ENCODE measurements at places on chromosomes 7 and 10. TPM values are rescaled to one million over a fixed set of nuclear protein-coding genes. Genes with fewer than 3 reads are reported as not detected.

DNA sequence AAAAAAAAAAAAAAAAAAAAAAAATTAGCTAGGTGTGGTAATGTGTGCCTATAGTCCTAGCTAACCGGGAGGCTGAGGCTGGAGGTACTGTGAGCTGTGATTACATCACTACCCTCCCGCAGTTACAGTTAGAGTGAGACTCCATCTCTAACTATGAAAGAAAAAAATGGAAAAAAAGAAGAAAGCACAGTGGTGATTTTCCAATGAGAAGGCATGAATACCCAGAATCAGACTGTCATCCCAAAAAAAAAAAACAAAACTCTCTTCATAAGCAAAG lies 269.9 kb upstream of the MKLN1 start:
- peaks cover 9% of the 10 kb centered on the region for H3K36me3 ChIP-seq
- peak overlapping the region; percentile 33 for H3K27ac ChIP-seq
- no peak overlapping the region for H3K4me3 ChIP-seq
- H3K27me3 ChIP-seq: no peaks in the 10 kb centered on the region
- no peak for DNase-seq

Gene TMEM270
- total RNA-seq: not detected

GRCh38 chr7:12281038-12281437 lies 69.9 kb downstream of the TMEM106B start:
- H3K4me3 ChIP-seq: no peak overlapping the region
- H3K27me3 ChIP-seq: no peaks in the 10 kb centered on the region
- H3K36me3 ChIP-seq: no peaks in the 10 kb centered on the region
- DNase-seq: no peak
- H3K4me1 ChIP-seq: no peaks in the 10 kb centered on the region

GRCh38 chr10:49292565-49293207 lies 6.3 kb upstream of the C10orf71 start:
- H3K27me3 ChIP-seq: peaks cover 38% of the 10 kb centered on the region
- H3K4me1 ChIP-seq: no peaks in the 10 kb centered on the region
- no peak for DNase-seq
- no peak overlapping the region for H3K27ac ChIP-seq

All from osteoblast (primary cell).